ENCODE measurements at places on chromosomes 13 and 19. TPM values are rescaled to one million over a fixed set of nuclear protein-coding genes. Genes with fewer than 3 reads are reported as not detected.

DNA sequence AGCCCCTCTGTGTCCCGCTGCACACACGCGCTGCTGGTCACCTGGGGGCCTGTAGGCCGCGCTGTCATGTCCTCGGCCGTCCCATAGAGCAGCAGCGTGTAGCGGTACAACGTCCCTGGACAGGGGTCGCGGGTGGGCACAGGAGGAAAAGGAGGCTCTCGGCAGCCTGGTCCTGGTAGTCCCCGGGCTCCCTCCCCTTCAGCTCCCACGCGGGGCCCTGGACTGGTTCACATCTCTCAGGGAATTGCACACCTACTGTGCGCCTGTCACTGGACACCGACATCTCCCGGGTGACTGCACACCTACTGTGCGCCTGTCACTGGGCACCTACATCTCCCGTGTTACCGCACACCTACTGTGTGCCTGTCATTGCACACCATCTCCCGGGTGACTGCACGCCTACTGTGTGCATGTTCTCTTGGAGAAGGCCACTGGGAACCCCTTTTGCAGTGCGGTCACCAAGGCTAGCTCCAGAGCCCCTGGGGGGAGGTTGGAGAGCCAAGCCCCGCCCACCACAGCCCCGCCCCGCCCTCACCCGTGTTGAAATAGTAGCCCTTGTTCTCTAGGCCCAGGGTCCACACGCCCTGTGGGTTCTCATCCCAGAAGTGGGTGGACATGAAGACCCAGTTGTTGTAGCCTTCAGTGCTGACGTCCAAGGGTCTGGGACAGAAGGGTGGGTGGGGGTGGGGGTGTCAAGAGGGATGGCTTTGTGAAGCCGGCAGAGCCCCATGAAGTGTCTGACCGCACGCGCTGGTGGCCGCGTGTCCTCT is 3.5 kb upstream of the C19orf25 start:
- DNase-seq: no peak

GRCh38 chr13:20489185-20489820 is 36.4 kb downstream of the CRYL1 start:
- DNase-seq: no peak

Gene CYP2A6
- not detected for total RNA-seq

Gene C1QTNF9B
- total RNA-seq: not detected

Gene C13orf46
- total RNA-seq: 0.18 TPM

- no peak for DNase-seq
Measured at GRCh38 chr19:50967929-50968715, 1.3 kb downstream of the KLK6 start.

DNA sequence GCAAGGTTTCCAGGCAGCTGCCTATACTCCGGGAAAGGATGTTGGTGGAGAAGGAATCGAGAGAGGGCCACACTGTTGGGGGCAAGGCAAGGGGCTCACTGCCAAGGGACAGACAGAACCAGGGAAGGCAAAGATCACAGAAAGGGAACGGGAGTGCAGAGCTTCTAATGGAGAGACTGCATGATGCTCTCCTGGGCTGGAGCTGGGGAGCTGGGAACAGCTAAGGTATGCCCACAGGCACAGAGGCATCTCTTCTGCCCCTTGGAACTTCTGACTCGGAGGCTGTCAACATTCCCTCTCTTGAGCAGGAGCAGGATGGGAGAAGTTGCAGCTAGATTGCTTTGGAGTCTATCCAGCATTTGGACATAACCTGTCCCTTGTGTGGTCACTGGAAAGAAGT is 22.4 kb upstream of the FFAR2 start:
- DNase-seq: no peak

GRCh38 chr13:85694992-85695391 is 104.2 kb downstream of the SLITRK6 start:
- DNase-seq: no peak

GRCh38 chr13:58566176-58566575 is 934.6 kb downstream of the PCDH17 start:
- no peak for DNase-seq
